ENCODE measurements at places on chromosomes 11 and 22.

DNA sequence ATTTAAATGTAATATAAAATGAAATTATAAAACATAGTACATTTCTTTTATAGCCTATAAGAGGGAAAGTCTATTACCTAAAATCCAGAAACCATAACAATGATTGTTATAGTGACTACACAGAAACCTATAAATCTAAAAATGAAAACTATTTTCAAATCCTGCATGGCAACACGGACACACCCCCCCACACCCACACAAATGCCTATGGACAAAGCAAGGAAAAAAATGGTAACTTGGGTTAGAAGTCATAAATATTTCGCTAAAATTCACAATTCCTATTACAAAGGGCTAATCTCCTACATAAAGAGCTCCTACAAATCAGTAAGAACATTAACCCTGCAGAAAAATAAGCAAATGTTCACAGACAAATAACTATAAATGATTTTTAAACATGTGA is 56.4 kb downstream of the GAB2 start:
- DNase-seq, result no peak

DNA sequence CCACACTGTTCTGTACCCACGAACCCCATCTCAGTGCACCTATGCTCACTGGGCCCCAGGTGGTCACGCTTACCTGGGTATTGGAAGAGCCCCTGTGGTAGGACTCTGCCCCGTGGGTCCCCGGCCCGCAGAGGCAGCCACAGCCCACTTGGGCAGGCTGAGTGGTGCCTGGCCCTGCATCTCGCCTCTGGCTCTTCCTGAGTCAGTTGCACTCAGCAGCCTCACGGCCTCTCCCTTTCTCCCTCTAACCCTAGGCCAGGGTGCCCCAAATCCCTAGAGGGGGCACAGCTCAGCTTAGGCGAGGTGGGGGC is 9.7 kb downstream of the CRELD2 start:
- DNase-seq, result no peak

GRCh38 chr22:43823911-43824665 is 12.0 kb upstream of the EFCAB6 start:
- DNase-seq, result no peak

DNA sequence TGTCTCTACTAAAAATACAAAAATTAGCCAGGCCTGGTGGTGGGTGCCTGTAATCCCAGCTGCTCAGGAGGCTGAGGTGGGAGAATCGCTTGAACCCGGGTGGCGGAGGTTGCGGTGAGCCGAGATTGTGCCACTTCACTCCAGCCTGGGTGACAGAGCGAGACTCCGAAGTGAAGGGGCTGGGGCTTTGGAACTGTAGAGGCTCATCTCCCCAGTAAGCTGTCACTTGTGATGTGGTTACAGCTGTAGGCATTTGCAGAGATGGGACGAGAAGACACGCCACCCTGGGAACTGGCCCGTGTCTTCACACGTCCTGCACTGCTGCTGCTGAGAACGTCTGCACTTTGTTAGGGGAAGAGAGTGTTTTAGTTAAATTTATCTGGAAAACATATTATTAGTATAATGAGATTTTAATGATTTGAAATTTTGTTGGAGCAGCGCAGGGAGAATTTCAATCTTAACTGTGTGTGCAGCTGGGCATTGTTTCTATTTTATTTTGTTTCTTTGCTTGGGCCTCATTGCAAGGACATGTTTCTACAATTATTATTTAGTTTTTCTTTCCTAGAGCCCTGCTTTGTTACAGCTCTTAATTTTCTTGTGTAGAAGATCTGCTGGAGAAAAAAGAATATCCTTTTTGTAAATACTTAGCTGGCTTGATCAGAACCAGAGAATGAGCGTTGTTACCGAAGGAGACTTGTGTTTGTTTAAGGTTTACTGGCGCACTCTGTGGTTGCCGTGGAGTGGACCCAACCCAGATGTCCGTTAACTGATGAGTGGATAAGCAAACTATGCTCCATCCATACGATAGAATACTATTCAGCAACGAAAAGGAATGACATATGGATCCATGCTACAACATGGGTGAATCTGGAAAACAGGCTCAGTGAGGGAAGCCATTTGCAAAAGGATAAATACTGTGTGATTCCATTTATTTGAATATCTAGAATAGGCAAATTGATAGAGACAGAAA is 18.4 kb downstream of the PARVB start:
- DNase-seq, result no peak

DNA sequence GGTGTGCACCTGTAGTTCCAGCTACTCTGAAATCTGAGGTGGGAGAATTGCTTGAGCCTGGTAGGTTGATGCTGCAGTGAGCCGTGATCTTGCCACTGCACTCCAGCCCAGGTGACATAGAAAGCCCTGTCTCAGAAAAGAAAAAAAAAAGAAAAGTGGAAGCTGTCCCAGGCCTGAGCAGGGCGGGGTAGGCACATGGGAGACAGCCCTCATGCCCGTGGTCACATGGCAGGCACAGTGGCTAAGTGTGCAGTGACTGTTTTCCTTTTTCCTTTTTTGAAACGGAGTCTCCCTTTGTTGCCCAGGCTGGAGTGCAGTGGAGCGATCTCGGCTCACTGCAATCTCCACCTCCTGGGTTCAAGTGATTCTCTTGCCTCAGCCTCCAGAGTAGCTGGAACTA is 7.8 kb downstream of the OTUB1 start:
- DNase-seq, result no peak

- DNase-seq, result no peak
Measured at GRCh38 chr22:32410459-32410858, 1.6 kb downstream of the RTCB start.

DNA sequence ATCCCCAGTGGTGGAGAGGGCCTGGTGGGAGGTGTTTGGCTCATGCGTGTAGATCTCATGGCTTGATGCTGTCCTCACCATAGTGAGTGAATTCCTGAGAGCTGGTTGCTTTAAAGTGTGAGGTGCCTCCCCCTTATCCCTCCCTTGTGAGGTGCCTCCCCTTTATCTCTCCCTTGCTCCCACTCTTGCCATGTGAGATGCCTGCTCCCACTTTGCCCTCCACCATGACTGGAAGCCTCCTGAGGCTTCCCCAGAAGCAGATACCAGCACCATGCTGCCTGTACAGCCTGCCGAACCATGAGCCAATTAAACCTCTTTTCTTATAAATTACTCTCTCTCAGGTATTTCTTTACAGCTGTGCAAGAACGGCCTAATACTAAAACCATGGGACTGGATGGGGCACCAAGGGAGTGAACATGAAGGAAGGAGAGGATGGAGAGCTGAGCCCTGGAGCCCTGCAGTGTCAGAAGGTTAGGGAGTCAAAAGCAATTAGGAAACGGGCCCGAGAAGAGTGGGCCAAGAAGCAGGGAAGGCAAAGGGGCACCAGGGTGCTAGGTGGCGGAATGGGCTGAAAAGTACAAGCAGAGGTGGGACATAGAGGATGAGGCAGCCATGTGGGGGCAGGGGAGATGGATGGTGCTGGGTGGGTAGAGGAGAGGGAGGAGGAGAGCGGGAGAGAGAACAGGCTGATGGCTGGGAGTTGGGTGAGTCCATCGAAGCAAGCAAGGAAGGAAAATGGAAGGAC is 9.4 kb downstream of the IFITM10 start:
- no peak for DNase-seq

GRCh38 chr22:40118979-40119378 is 58.7 kb upstream of the TNRC6B start:
- no peak for DNase-seq

- no peak for DNase-seq
Measured at GRCh38 chr11:41784513-41785335, 325.3 kb upstream of the LRRC4C start.

DNA sequence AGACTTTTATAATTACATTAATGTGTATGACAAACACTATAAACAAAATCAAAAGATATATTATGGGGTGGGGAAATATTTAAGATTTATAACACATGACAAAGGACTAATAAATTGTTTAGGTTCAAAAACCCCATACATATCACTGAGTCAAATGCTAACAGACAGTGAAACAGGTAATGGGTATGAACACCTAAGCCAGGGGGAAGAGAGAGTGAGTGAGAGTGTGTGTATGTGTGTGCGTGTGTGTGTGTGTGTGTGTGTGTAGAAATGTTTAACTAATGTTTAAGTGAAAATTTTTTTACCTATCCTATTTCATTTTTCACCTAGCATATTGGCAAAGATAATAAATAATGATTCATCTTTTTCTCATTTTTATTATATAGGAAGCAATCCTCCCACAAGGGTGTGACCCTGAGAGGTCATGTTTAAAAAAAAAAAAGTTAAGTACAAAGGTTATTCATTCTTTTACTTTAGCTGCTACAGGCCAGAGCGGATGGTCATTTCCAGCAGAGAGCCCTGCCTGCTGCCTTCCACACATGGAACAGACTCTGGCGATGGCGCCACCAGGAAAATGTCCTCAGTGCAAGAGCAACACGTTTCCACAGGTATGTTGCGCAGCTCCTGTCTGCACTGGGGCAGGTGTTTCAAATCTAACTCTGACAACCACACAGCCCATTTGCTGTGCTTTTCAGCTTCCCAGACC is 72.9 kb downstream of the PISD start:
- DNase-seq, result no peak

GRCh38 chr11:60753309-60753708 is 3.4 kb upstream of the MS4A15 start:
- DNase-seq, result no peak

DNA sequence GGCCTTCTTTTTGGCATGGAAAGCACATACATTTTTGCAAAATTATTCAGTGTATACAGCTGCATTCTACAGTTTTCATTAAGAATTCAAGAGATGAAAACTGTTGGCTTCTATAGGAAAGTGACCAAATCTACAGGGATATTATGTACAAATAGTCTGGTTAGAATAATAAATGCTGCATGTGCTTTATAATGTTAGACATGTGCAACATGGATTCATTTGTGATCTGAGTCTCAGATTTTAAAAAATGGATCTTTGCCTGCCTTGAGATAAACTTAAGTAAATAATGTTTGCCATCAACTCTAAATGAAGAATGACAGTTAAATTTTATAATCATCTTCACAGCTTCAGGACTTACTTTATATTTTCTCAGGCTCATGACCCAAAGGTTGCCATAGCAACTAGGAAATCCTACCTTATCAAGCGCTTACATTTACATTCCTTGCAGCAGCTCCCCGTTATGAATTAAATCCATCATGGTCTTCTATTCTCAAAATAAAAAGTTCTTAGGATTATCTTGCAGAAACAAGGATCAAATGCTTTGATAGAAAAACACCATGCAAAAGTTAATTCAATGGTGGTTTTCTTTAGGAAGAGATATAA is 200.2 kb downstream of the CADM1 start:
- DNase-seq, result no peak

DNA sequence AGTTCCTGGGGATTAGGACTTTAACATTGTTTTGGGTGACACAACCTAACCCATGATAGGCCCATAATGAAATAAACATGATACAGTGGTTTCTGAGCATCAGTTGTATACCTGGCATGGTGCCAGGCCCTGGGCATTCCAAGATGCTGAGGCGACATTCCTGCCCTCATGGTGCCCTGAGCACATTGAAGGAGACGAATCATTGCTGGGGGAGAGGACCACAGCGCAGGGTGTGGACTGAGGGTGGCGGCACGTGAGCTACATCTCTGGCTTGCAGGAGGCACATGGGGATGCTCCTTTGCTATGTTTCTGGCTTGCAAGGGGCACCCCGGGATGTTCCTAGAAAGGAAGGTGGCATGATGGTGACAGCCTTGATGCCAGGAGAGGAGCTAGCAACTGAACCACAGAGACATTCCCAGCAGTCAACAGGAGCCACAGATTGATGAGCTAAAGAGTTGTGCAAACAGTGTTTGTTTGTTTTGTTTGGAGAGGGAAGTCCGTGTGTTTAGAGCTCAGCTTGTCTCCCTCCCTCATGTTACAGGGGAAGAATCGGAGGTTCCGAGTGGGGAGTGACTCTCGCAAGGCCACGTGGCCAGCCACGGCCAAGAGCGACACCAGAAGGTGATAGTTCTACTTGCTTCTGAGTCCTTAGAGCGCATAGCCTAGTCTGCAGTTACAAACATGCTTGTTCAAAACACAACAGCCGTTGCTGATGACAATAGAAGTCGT is 106.4 kb downstream of the MIAT start:
- DNase-seq, result no peak

DNA sequence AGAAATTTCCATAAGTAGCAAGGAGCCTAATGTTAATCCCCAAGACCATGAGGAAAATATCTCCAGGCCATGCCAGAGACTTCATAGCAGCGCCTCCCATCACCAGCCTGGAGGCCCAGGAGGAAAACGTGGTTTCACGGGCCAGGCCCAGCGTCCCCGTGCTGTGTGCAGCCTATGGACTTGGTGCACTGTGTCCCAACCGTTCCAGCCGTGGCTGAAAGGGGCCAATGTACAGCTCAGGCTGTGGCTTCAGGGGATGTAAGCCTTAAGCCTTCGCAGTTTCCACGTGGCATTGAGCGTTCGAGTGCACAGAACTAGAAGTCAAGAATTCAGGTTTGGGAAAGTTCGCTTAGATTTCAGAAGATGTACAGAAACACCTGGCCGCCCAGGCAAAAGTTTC is 510.7 kb downstream of the CNTN5 start:
- DNase-seq, result no peak

- DNase-seq, result no peak
Measured at GRCh38 chr11:75275581-75275980, 35.0 kb downstream of the TPBGL start.

DNA sequence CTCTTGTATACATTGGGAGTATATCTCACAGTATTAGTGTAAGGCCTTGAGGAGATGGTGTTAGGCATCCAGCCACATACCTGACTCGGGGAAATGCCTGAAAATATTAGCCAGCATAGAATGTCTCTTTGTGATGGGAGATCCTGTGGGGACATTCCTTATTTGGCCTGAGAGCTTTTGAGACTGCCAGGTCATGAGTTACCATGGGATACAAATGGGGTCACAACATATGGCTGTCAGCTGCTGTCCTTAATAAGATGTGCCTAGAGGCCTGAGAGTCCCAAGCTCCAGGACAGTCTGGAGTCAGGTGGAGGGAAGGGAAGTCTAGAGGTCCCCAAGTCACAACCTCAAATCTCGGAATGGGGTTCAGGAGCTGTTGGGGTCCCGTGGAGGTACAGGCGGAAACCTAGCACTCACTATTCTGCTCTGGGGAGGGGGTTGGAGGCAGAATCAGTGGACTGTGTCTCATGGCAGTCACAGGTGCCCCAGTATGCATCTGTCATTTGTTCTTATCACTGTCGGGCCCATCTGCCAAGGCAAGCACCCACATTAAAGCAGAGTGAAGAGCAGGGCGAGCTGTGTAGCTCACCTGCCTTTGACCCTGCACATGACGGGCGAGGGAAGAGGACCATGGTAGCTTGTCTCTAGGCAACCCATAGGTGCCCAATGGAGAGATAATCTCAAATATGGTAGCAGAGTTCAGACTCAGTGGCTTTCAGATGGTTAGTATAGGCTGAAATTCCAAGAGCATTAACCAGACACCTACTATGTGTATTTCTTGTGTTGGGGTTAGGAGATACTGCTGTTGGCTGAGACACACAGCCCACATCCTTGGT is 29.9 kb downstream of the KCNQ1OT1 start:
- DNase-seq, result no peak

- no peak for DNase-seq
Measured at GRCh38 chr11:69652999-69653398, 12.0 kb downstream of the CCND1 start.

DNA sequence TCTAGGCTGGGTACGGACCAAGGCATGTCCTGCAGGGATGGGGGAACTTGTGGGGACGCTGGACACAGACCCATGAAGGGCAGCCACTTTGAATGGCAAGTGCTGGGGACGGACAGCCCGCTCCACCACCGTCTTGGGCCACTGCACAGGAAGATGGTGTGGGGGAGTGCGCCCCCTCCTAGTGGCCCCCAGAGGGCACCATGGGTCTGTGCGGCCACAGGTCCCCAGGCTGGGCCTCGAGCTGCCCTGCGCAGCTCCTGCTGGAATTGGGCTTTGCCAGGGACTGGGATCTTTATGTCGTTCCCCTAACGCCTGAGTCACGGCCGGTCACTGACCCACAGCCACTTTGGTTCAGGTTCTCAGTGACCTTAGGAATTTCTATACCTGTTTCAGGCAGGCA is 44.4 kb downstream of the NAT10 start:
- DNase-seq, result no peak

All from C1 segment of cervical spinal cord (tissue), 14 donors.